ENCODE measurements at places on chromosomes 1 and 21. TPM values are rescaled to one million over a fixed set of nuclear protein-coding genes. Genes with fewer than 3 reads are reported as not detected.

The GPR37L1 gene
- not detected for total RNA-seq

The GSTM2 gene
- total RNA-seq = 43.5 TPM

The CFHR5 gene
- total RNA-seq = not detected

The HRNR gene
- not detected for total RNA-seq

The GBP7 gene
- 0.08 TPM for total RNA-seq

The PRR9 gene
- total RNA-seq = not detected

The CD1C gene
- total RNA-seq = 0.22 TPM

The IL19 gene
- not detected for total RNA-seq

The EXOC8 gene
- 11.5 TPM for total RNA-seq

The RAB3B gene
- not detected for total RNA-seq

The TMPRSS15 gene
- not detected for total RNA-seq

The GNAI3 gene
- 3.9 TPM for total RNA-seq

Measured in cardiac septum (tissue), 1 donor.